Activated CD4-positive, CD25-positive, alpha-beta regulatory T cell treated with anti-CD3 and anti-CD28 coated beads, Interleukin-2, amount 50 U/mL, for 24 hours (primary cell): ENCODE measurements at places on chromosomes 7 and 10.
A peak's percentile ranks its signal among the peaks of the same experiment; 100 is the strongest.

GRCh38 chr10:32256613-32257437, 90.1 kb downstream of the EPC1 start:
- ATAC-seq = peak; percentile 69

DNA sequence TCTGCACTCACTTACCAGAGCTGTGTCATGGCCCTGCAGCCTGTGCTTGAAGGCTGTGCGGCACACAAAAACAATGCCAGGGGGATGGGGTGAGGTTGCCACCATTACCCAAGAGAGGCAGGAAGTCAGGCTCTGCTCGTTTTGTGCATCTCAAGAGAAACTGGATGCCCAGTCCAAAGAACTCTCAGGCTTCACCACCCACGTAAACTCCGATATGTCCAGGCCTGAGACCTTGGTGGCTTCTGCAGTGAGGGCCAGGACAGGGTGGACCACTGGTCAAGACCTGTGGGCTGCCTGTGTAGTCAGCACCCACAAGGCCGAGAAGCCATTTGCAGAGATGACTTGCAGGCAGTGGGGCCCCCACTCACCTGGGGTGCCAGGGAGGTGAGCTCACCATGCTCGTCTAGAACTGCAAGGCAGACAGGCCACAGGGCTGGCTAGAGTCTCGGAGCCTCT, 54.7 kb upstream of the EBF3 start:
- no peak for ATAC-seq

- ATAC-seq = no peak
Observed at GRCh38 chr10:60114765-60115586, 208.6 kb upstream of the CCDC6 start.

DNA sequence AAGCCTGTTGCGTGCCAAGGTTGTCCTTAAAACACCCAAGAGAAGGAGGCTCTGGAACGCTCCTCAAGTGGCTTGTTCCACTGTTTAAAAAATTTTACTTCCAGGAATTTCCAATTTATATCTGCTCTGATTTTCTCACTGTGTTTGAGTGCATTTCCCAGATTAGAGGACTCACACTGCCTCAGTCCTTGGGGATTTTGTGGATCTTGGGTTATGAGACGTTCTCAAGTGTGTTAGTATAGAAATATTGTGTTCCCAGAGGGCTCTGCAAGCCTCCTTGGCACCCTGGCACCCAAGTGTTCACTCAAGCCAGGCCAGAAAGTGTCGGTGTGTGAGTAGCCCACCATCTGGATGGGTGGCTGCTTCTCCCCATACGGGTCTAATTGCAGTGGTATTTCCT, 192.2 kb downstream of the SNX10 start:
- no peak for ATAC-seq

DNA sequence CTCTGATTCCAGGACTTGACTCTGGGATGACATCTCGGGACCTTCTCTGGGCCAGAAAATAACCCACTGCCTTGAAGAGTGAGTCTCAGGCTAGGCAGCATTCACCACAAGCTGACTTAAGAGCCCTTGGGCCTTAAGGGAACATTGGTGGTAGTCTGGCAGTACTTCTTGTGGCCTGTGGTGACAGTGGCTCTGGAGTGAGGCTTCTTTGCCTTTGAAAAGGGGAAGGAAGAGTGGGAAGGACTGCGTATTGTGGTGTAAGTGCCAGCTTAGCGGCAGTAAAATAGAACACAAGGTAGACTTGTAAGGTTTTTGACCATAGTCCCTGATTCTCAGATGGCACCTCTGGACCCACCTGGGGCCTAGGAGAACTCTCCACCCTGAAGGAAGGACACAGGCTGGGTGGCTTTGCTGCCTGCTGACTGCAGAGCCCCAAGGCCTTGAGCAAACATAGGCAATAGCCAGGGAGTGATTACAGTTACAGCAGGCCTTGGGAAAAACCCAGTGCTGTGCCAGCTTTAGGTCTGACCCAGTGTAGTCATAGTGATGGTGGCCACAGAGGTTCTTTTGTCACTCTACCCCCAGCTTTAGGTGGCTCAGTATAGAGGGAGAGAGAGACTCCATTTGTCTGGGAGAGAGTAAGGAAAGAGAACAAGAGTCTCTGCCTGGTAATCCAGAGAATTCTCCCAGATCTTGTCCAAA, 483.9 kb downstream of the SH2D4B start:
- peak; percentile 20 for ATAC-seq

- no peak for ATAC-seq
Observed at GRCh38 chr7:81709836-81710235, 60.0 kb downstream of the HGF start.

DNA sequence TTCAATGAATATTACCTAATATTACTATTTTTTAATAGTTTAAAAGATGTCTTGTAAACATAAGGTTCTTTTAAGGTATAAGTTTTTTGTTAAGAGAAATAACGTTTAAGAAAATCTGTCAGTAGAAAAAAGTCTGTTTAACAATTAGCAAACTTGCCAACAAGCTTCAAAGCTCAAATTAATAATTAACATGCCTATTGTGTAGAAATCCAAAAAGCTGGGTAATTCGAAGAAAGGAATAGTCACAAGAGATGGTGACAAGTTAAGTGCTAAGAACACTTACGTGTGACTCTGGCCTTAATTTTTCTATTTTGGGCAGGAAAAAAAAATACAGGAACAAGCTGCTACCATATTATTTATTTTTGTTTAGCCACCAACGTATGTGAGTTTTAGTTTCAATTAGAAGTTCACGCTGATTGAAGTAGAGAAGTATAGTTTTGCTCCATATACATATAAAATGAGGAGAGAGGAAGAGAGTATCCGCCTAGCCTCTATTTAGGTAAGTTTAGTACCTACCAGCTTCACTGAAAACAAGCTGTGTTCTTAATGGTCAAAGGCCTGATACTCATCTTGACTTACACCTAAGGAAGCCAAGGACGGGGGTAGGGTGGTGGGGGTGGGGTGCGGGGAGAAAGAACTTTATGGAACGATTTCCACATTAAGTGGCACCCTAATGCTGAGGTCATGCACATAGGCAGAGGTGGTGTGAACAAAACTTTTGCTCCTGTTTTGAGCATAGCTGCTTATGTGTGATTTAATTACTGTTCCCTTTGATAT, 43.4 kb upstream of the AGBL3 start:
- ATAC-seq = no peak

GRCh38 chr10:69268761-69269416, 9.4 kb upstream of the HK1 start:
- ATAC-seq = no peak

DNA sequence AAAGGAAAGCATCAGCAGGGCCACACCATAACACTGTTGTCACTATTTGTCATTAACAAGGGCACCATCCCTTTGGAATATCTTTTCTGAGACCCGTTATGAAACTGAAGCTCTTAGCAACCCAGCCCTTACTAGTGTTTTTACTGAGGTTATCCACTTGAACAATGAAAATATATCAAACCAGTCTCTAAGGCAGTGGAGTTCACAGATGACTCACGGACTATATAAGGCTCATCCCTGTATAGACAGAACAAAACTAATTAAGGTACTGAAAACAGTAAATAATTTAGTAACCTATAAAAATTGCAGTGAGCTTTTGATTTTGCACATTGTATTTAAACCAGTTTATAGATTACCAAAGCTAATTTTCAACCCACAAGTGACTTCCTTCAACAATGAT, 196.0 kb downstream of the ELAPOR2 start:
- ATAC-seq = no peak

DNA sequence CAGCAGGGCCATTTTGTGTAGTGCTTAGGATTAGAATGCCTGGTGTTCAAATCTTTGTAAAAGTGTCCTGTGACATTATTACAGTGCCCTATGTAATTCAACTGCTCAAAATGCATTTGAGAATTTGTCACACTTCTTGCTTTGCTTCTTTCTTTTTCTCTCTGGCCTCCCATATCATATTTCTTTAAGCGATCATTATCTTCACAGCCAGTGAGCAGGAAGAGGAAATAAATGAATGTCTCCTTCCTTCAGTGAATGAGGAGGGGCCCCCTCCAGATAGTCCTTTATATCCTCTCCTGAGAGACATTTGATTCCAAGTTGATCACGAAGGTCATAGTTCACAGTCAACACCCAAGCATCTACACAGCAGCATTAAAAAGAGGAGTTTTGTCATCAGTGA, 425.1 kb upstream of the NPVF start:
- ATAC-seq = no peak

DNA sequence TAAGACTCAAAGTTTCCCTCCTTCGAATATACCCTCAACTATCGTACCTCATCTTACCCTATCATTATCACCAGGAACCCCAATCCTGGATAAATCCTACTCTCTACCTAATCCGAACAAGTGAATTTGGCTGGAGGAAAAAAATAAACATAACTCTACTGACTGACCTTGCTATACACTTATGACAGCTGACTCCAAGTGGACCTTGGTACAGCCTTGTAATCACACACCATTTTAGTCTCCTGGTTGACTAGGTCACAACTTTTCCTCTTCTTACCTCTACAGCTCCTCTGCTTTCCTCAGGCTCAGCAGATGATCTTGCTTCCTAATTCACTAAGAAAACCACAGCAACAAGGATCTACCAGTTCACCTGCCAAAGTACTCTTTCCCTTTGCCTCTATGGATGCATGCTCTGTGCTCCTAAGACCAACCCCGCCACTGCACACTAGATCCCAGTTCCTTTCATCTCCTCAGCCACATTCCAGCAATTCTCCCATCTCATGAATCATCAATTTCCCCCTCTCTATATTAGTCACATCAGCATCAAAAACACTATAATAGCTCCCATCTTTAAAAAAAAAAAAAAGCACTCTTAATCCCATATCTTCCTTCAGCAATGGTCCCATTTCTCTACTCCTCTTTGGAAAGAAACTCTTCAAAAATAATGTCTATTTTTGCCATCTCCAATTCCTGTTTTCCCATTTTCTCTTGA, 35.5 kb downstream of the COA1 start:
- ATAC-seq = no peak

- ATAC-seq = no peak
Observed at GRCh38 chr7:931871-932650, 22.4 kb downstream of the ADAP1 start.

- ATAC-seq = no peak
Observed at GRCh38 chr7:35576031-35576573, 118.8 kb downstream of the HERPUD2 start.

GRCh38 chr7:80392229-80393169, 119.4 kb downstream of the GNAT3 start:
- ATAC-seq = no peak

GRCh38 chr7:102892631-102893278, 20.0 kb upstream of the LRRC17 start:
- ATAC-seq = no peak

GRCh38 chr10:60827791-60828488, 49.7 kb downstream of the CDK1 start:
- no peak for ATAC-seq

DNA sequence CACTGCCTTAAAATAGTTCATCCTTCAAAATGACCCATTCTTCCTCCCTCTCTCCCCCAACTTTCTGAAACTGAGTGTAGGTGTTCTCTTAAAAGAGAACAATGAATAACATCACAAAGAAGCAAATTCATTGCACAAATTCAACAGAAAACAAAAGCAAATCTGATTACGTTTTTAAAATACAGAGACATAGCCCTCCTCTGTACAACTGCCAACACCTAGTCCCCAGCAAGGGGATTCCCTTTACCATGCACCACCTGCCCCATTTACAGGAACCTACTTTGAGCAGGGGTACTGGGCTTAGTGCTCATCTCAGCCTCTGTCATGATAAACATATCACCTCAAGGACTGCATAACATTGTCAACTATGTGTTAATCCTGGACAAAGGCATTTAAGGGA, 302.8 kb upstream of the AOAH start:
- no peak for ATAC-seq

DNA sequence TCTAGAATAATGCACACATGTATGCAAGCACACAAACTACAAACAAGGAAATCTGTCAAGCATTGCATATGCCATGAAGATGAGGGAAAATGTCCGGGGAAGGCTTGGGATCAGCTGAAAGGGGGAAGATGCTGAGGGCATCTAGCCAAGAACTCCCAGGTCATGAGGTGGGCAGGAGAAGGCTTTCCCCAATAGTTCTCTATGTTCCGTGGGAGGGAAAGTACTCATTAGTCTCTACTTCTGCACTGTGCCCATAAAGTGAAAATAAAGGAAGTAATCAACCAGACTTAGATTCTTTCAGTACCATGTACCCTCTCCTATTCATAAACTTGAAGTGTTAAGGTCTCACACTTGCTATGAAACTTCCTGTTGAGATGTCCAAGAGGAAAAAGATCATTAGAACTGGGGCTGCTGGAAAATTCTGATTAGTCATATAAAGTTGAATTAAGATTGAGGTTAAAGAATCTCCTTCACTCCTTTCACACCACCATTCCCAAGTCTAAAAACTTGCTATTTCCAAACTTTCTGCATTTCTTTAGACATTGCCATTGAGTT, 17.1 kb upstream of the LIPF start:
- ATAC-seq = no peak

DNA sequence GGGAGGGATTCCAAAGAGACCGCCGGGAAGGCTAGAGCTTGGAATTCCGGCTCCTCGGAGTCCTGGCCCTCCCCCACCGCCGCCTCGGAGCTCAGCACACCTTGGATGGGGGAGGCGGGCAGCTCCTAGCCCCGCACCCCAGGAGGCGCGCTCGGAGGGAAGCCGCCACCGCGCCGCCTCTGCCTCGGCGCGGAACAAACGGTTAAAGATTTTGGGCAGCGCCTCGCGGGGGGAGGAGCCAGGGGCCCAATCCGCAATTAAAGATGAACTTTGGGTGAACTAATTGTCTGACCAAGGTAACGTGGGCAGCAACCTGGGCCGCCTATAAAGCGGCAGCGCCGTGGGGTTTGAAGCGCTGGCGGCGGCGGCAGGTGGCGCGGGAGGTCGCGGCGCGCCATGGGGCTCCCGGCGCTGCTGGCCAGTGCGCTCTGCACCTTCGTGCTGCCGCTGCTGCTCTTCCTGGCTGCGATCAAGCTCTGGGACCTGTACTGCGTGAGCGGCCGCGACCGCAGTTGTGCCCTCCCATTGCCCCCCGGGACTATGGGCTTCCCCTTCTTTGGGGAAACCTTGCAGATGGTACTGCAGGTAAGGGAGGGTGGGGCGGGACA, at the start of gene CYP26A1:
Gene CYP26A1 (plus strand): TSS at position 355 of the 608 bp plus-strand sequence. CDS start 42 bp downstream, at position 397.
- no peak for ATAC-seq

GRCh38 chr10:118568327-118568848, 27.1 kb downstream of the PRLHR start:
- ATAC-seq = no peak

GRCh38 chr7:150799741-150800580, at the start of gene TMEM176B:
TSS of gene TMEM176B (minus strand) at chr7:150800364. CDS start at chr7:150796569, 3,795 bp downstream.
- peak; percentile 10 for ATAC-seq

GRCh38 chr7:114534953-114535352, 120.3 kb downstream of the FOXP2 start:
- no peak for ATAC-seq
